ENCODE measurements at places on chromosomes 6 and 20.

GRCh38 chr20:64083804-64084684 is at the start of gene LKAAEAR1:
TSS of gene LKAAEAR1 (minus strand) at chr20:64084398. CDS start at chr20:64084219, 179 bp downstream.
- DNase-seq: no peak

DNA sequence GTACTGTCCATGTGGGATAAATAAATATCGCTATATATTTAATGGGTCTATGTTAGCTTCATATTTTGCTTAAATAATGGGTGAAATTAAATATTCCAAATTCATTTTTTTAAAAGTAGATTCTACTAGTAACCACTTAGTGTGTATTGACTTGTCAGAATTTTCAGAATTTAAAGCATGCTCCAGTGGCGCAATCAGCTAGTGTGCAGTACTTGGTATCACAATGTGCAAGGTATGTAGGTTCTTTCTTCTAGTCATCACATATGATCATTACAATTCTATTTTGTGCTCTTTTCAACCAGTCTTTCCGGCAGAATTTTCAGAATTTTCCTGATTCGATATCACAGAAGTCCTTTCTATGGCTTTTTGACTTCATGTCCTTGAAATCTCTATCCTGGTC is 32.6 kb downstream of the PDE7B start:
- no peak for DNase-seq

DNA sequence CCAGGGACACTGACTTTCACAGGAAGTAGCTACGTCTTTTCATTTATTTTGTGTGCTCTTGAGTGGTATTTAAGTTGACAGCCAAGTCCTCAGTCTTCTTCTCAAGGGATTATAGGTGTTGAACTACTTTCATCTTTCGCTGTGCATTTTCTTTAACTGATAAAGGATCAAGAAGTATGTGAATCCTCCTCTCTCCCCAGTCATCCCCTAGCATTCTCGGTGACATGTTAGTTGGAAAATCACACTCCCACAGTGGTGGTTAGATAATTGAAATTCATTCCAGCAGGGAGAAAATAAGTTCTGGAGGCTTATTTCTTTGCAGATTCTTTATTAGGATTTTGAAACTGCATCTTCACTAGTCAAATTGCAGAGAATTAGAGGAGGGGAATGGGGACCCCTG is 569.4 kb downstream of the MEI4 start:
- no peak for DNase-seq

DNA sequence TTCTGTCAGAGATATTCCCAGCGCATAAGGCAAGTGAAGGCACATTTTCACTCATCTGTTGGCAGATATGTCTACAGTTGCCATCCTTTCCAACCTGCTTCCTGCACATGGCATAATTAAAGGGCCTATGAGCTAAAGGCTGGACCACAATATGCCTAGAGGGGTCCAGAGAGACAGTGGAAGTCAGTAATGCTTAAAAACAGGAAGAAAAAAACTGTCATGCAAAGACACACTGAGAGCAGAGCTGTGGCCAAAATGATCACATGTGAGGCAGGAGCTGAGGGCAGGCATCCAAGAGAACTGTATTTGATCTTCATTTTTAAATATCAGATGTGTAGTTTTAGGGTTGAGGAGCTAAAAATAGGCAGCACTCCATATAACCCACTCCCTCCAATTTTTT is 125.0 kb upstream of the BACH2 start:
- no peak for DNase-seq

DNA sequence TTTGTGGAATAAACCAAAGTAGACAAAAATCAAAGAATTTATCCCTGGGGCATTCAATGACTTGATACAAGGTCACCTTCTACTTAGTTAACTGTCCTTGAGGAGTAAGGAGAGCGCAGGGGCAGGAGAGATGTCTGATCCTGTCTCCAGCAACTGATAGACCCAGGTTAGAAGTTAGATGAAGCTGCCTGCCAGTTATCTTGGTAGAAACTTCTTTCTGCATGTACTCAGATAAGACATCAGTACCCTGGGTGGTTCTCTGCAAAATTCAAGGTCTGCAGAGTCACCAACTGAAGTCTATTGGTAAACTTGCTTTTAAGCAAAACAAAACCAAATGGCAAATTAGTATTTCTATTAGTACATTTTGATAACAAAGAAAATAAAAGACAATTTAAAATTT is 2.7 kb downstream of the SGK1 start:
- DNase-seq: no peak

GRCh38 chr6:45001663-45002062 is 326.5 kb upstream of the RUNX2 start:
- DNase-seq: no peak

DNA sequence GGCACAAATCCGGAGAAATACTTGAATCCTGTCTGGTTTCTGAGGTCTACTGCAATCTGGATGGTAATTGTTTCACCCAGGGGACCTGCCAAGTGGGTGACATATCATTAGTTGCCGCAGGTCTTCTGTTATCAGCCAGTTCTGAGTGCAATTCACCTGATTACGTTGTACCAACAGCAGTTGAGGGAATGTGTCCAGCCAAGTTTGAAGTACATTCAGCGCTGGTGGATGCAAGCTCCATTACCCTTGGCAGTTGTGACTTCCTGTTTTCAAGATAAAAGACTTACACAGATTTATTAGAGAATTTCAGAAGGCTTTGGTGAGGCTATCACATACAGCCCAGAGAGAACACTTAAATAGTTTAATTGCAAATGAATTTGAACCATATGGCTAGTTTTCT is 42.8 kb downstream of the FNDC1 start:
- DNase-seq: no peak

DNA sequence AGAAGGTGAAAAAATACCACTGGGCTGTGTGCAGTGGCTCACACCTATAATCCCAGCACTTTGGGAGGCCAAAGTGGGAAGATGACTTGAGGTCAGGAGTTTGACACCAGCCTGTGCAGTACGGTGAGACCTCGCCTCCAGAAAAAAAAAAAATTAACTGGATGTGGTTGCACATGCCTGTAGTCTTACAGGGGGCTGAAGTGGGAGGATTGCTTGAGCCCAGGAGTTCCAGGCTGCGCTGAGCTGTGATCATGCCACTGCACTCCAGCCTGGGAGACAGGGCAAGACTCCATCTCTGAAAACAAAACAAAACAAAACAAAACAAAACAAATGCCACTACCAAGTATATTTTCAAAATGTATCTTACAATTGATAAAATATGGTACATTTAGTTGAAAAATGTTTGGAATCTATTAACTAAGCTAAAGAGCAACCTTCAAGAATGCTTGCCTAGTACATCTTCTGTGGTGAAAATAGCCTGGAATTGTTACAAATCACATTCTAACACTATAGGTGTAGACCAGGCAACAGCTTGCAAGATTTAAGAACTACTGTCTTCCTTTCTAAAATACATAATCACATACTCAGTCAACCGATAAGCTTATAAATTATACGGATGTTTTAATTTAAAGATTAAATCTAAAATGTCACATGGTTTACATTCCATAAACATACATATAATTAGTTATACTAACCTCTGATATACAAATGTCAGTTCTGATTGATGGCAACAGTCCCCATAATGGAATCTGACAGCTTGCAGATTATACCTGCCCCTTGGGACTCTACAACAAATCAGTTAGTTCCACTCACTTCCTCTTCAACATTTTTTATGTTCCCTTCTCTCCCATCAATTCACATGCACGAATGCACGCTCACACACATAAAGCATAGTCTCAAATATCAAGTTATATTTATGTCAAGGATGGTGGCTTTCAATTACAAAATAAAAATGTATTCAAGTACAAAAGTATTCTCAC is 150.8 kb downstream of the ASCC3 start:
- no peak for DNase-seq

- no peak for DNase-seq
These were observed 307.1 kb upstream of the FLRT3 start for GRCh38 chr20:14644306-14645097.

- no peak for DNase-seq
These were observed 278.5 kb downstream of the BMP7 start for GRCh38 chr20:56987986-56988385.

GRCh38 chr6:158519300-158519699 is 40.6 kb upstream of the TMEM181 start:
- no peak for DNase-seq

DNA sequence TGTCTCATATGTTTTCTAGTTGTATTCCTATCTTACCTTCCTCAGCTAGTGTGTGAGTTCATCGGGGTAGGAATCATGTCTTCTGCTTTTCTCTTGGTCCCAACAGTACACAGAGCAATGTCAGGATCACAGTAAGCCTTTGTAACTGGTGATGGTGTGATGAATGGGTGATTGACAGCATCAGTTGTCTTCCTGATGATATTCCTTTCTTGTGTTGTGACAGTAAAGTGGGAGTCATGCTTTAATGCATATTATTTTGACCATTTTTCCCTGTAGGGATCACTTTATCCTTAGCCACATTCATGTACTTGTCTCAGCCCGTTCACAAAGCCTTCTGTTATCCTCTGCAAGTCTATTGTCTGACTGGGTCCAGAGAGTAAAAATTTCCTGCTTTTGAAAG is 501.7 kb downstream of the UTRN start:
- no peak for DNase-seq

GRCh38 chr20:43949741-43950618 is 35.3 kb downstream of the TOX2 start:
- DNase-seq: no peak

DNA sequence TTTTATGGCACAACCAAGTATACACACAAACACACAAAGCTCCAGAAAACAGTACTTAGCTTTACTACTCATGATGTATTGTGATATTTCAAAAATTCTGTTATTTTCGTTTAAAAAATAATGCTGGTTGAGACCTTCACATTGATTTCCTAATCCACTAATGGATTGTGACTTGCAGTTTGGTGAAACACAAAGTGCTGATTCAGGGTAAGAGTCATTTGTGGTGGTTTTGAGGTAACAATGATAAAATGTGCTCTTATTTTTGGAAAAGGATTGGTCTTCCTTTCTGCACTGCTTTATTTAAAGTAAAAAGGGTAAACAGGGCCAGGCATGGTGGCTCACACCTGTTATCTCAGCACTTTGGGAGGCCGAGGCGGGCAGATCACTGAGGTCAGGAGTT is 1.9 kb downstream of the AAR2 start:
- no peak for DNase-seq
